ENCODE measurements at places on chromosomes 5 and 9.

- DNase-seq, result no peak
Measured at GRCh38 chr5:88761269-88761850, 121.6 kb downstream of the MEF2C start.

DNA sequence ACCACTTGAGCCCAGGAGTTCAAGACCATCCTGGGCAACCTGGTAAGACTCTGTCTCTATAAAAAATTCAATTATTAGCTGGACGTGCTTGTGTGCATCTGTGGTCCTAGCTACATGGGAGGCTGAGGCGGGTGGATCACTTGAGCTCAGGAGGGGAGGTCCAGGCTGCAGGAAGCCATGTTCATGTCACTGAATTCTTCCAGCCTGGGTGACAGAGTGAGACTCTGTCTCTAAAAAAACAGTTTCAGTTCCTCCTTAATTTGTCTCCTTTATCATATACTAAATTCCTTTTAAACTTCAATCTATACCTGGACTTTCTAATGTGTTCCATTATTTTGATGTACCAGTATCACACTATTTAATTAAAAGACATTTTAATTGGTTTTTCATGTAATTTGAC is 422.2 kb upstream of the TLE4 start:
- no peak for DNase-seq

DNA sequence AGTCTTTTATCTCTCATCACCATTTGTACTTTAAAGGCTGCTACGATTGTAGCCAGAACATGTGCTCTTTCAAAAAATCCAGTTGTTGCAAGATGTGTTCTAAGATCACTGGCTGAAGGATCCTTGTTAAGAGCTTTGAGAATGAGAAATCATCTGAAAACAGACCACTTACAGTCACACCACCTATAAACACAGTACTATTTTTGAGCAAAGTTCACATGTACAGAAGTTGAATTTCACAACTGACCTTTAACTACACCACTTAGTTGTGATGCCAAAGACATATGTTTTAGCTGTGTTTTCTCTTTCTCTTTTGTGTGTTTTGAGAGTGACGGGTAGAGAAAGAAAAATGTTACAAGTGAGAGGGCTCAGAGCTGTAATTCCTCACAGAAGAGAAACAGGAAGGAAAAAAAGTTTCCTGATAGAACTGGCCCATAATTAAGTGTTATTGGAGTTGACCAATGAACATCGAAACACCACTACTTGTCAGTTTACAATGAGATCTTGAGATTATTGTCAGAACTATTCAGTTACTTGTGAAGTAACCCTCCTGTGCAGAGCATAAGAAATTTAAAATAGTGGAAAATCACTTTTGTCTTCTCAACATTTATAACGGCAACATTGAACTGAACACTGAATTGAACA is 245.4 kb downstream of the MLLT3 start:
- DNase-seq, result no peak

GRCh38 chr5:124060011-124060410 is 548.0 kb downstream of the CSNK1G3 start:
- DNase-seq, result no peak

DNA sequence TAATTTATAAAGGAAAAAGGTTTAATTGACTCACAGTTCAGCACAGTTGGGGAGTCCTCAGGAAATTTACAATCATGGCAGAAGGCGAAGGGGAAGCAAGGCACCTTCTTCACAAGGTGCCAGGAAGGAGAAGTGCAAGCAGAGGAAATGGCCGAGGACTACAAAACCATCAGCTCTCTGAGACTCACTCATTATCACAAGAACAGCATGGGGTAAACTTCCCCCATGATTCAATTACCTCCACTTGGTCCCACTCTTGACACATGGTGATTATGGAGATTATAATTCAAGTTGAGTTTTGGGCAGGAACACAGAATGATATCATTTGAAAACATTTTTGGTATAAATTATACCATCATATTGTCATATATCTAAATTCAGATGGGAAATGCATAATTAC is 934.7 kb downstream of the CDH12 start:
- no peak for DNase-seq

DNA sequence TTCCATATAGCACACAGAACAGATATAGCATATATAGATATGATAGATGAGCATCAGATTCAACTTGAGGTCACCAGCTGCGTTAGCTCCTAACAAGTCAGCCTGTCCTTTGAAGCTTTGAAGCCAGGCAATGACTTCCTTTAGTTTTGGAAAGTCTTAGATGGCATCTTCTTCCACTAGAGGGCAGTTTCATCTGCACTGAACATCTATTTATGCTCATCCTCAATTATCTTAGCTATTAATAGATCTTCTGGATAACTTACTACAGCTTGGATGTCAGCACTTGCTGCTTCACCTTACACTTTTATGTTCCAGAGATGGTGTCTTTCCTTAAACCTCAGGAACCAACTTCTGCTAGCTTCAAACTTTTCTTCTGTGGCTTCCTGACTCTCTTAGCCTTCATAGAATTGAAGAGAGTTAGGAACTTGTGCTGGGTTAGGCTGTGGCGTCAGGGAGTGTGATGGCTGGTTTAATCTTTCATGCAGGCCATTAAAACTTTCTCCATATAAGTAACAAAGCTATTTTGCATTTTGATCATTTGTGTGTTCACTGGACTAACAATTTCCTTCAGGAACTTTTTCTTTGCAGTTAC is 1401.4 kb downstream of the EFNA5 start:
- no peak for DNase-seq

GRCh38 chr9:112552229-112553056 is 65.8 kb downstream of the KIAA1958 start:
- no peak for DNase-seq

DNA sequence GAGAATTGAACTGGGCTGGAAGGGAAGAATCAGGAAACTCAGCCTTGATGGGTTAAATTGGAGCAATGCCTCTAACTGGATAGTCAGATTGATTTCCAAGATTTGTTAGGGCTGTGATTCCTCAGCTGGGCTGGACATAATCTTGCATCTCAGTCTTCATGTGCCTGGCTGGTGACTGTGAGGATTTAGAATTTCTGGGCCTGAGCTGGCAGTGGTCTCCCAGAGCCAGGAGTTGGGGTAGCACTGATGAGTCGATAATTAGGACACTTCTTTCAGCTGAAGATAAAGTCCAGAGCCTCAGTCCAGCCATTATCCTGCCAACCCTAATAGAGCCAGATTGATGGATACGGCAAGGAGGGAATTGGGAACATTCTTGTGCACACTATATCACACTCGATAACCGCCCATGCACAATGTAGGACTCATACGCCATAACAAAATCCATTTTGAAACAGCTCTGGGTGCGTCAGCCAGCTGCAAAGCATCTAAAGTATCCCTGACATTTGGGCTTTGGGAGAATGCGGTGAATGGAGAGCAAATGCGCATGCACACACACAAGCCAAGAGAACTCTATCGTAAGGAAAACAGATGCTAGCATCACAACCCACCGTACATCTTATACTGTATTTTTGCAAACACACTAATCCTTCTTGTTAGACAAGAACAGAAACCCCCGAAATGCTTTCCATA is 405.1 kb upstream of the KLF4 start:
- no peak for DNase-seq

DNA sequence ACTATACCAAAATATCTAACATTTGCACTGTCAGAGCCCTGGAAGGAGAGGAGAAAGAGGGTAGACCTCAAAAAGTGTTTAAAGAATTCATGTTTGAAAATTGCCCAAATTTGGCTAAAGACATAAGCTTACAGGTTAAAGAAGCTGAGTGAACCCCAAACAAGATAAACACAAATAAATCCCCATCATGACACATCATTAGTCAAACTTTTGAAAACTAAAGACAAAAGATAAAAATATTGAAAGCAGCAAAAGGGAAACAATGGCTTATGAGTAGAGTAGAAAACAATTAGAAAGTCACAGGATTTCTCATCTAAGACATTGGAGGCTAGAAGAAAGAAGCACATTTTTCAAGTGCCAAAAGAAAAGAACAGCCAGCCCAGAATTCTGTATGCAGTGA is 6.1 kb upstream of the UBLCP1 start:
- DNase-seq, result no peak

GRCh38 chr5:56175488-56175887 is 57.6 kb downstream of the ANKRD55 start:
- no peak for DNase-seq

GRCh38 chr5:96909435-96909834 is 26.4 kb upstream of the LNPEP start:
- DNase-seq, result no peak

DNA sequence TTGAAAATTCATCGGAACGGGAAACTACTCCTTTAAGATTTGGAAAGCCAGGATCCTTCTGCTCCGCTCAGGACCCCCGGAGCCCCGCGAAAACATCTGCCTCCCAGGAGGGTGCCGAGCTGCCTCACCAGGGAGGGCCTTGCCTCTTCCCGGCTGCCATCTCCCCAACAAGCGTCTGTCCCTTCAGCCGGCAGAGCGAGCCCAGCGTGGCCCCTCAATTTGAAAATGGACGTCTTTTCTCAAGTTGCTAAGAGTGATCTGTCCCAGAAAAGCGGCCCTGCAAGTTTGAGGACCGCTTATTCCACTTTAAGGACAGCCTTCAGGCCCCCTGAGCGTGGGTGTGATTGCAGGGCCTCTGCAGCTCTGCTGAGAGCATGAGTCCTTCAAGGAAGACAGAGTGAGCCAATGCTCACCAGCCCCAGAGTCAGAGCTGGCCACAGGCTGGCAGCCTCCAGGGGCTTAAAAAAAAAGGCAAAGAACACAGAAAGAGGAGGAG is 101.3 kb downstream of the PHF2 start:
- DNase-seq, result no peak

- no peak for DNase-seq
Measured at GRCh38 chr9:89097219-89097618, 81.4 kb downstream of the SHC3 start.

- no peak for DNase-seq
Measured at GRCh38 chr9:33128570-33128969, 38.6 kb downstream of the B4GALT1 start.

- DNase-seq, result no peak
Measured at GRCh38 chr9:134915046-134915985, 2.4 kb downstream of the FCN1 start.

DNA sequence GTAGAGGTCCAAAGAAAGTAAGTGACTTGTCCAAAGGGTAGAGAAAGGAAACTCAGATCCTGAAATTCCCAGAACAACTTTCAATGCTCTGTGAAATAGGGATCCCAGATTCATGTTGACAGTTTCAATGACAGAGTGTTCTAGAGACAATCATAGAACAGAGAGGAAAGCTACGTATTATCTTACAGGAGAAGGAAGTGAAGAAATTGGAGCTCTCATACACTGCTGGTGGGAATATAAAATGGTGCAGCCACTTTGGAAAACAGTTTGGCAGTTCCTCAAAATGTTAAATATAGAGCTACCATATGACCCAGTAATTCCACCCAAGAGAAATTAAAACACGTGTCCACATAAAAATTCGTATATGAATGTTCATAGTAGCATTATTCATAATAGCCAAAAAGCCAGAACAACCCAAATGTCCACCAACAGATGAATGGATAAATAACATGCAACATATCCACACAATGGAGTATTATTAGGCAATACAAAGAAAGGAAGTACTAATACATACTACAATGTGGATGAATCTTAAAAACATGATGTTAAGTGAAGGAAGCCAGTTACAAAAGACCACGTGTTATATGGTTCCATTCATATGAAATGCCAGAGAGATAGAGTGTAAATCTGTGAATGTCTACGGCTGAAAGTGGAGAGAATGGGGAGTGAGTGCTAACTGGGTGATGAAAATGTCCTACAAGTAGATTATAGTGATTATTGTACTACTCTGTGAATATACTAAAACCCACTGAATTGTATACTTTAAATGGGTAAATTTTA is 197.1 kb downstream of the NTRK2 start:
- no peak for DNase-seq

DNA sequence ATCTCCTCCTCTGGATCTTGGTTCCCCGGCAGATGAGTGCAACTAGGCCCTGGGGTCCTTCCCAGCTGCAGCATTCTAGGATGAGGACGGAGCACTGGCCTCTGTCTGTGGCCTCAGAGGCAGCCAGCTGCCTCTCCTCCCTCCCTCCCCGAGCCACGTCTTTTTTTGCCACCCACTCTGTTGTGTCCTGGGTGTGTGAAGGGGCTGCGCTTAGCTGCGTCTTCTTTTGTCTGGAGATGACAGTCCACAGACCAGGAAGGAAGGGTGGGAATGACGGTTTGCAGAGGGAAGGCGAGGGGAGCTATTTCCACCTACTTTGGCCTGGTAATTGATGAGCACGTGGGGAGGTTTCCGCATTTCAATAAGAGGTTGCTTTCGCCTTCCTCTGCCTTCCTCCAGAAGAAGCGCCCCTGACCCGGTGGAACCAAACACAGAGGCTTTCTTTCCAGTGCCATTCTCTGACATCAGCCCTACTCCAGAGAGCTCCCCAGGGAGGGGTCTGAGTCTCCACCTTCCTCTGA is 34.5 kb upstream of the GABRP start:
- no peak for DNase-seq

- peak; percentile 21 for DNase-seq
Measured at GRCh38 chr9:107283623-107284616, 841 bp downstream of the RAD23B start.

GRCh38 chr5:84384604-84385575 is at the start of gene EDIL3:
TSS of gene EDIL3 (minus strand) at chr5:84384880. CDS start at chr5:84384374, 506 bp downstream.
- no peak for DNase-seq

- DNase-seq, result no peak
Measured at GRCh38 chr5:55338810-55339243, 31.0 kb downstream of the MTREX start.

DNA sequence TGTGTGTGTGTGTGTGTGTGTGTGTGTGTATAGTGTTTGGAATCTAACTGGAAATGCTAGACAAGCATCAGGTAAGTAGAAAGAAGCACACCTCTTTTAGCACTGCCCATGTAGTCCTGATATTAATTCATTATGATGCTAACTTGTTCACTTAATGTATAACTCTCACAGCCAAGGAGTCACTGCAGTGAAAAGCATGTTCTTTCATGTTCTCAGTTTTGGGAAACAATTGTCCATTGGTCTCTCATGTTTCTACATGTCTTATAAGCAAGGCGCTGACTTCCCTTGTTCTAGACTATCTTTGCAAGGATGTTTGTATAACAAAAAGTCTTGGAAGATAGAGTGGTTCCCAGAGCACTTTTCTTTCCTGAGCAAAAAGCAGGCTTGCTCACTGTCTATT is 148.8 kb upstream of the TNPO1 start:
- DNase-seq, result no peak

Measured in GM12891 (cell line).